ENCODE measurements at places on chromosomes 7 and 10. TPM values are rescaled to one million over a fixed set of nuclear protein-coding genes. Genes with fewer than 3 reads are reported as not detected.

- H3K27me3 ChIP-seq, result no peaks in the 10 kb centered on the region
- no peak overlapping the region for H3K4me3 ChIP-seq
- peak; percentile 75 for DNase-seq
- H3K4me1 ChIP-seq, result peaks cover 11% of the 10 kb centered on the region
These were observed 5.4 kb downstream of the LRWD1 start for GRCh38 chr7:102469972-102470825.

GRCh38 chr7:5869691-5870090 is 10.9 kb upstream of the OCM start:
- no peaks in the 10 kb centered on the region for H3K27me3 ChIP-seq
- no peaks in the 10 kb centered on the region for H3K36me3 ChIP-seq
- no peaks in the 10 kb centered on the region for H3K4me1 ChIP-seq
- H3K4me3 ChIP-seq, result no peak overlapping the region
- no peak overlapping the region for H3K27ac ChIP-seq
- peak; percentile 11 for DNase-seq

GRCh38 chr10:119724593-119725516 is 995 bp upstream of the INPP5F start:
- peak overlapping the region; percentile 93 for H3K4me3 ChIP-seq
- peaks cover 50% of the 10 kb centered on the region for H3K4me1 ChIP-seq
- peak overlapping the region; percentile 94 for H3K27ac ChIP-seq
- no peaks in the 10 kb centered on the region for H3K27me3 ChIP-seq

DNA sequence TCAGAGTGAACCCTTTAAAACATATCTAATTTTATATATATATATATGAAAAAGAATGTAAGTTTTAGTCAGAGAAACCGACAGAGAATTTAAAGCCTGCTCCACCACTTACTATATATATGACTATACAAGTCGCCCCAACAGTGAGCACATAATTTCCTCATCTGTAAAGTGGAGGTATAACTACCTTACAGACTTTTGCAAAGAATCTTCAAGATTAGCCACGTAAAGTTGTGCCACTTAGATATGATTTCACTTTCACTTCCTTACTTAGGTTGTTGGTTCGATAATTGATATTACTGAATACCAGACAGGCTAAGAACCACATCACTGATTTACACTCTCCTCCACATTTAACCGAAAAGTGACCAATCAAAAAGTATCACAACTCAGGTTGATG is 94.7 kb downstream of the PDE1C start:
- DNase-seq, result no peak
- no peaks in the 10 kb centered on the region for H3K27me3 ChIP-seq
- no peak overlapping the region for H3K27ac ChIP-seq
- H3K4me1 ChIP-seq, result no peaks in the 10 kb centered on the region

GRCh38 chr7:15715435-15715834 is 29.0 kb upstream of the MEOX2 start:
- no peak overlapping the region for H3K4me3 ChIP-seq
- H3K36me3 ChIP-seq, result no peaks in the 10 kb centered on the region
- H3K4me1 ChIP-seq, result no peaks in the 10 kb centered on the region
- DNase-seq, result no peak
- H3K27ac ChIP-seq, result no peak overlapping the region
- no peaks in the 10 kb centered on the region for H3K27me3 ChIP-seq

DNA sequence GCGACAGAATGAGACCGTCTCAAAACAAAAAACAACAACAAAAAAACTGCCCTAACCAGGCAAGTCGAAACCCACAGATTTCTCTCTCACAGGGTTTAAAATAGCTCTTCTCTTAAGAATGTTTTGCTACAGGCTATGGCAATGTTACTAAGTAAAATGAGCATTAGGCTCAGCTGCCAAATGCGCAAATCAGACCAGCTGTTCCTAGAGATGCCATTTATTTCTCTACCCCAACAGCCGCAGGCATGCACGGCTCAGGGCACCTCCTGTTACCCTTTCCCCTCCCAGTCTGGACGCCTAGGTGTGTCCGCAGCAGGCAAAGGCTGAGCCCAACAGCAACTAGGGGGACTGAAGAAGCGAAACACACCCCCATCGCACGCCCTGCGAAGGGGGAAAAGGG is 168.3 kb upstream of the MBL2 start:
- H3K4me3 ChIP-seq, result no peak overlapping the region
- H3K27ac ChIP-seq, result no peak overlapping the region
- no peak for DNase-seq
- no peaks in the 10 kb centered on the region for H3K4me1 ChIP-seq
- H3K36me3 ChIP-seq, result no peaks in the 10 kb centered on the region
- no peaks in the 10 kb centered on the region for H3K27me3 ChIP-seq

- H3K4me3 ChIP-seq, result no peak overlapping the region
- peaks cover 23% of the 10 kb centered on the region for H3K36me3 ChIP-seq
- H3K27me3 ChIP-seq, result no peaks in the 10 kb centered on the region
- no peak for DNase-seq
- H3K4me1 ChIP-seq, result no peaks in the 10 kb centered on the region
These were observed 13.1 kb downstream of the BLVRA start for GRCh38 chr7:43771573-43771972.

- H3K27ac ChIP-seq, result no peak overlapping the region
- no peaks in the 10 kb centered on the region for H3K27me3 ChIP-seq
- H3K36me3 ChIP-seq, result no peaks in the 10 kb centered on the region
- H3K4me1 ChIP-seq, result peaks cover 37% of the 10 kb centered on the region
- H3K4me3 ChIP-seq, result no peak overlapping the region
These were observed 40.2 kb downstream of the ARHGAP12 start for GRCh38 chr10:31888442-31888841.

DNA sequence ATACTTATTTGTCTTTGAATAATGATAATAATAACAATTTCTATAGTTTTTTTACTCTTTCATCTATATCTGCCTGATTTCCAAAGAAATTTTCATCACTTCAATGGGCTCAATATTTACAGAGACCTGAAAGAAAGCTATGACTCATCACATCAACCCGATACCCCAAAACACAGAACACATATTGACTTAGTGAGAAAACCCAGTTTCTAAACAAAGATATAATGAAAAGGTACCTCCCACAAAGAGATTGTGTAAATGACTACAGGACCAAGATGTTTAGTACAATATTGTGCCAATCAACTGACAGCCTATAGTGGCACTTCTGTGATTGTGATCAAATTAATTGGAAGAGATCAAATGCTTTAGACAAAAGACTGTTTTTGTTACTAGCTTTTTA is 133.9 kb downstream of the PCDH15 start:
- H3K27ac ChIP-seq, result no peak overlapping the region
- no peaks in the 10 kb centered on the region for H3K4me1 ChIP-seq
- no peak for DNase-seq
- H3K36me3 ChIP-seq, result no peaks in the 10 kb centered on the region

- H3K36me3 ChIP-seq, result no peaks in the 10 kb centered on the region
These were observed 38.8 kb upstream of the ANTXRL start for GRCh38 chr10:46247808-46248569.

GRCh38 chr10:69124563-69125268 is 738 bp downstream of the VPS26A start:
- peaks cover 17% of the 10 kb centered on the region for H3K4me1 ChIP-seq
- no peaks in the 10 kb centered on the region for H3K36me3 ChIP-seq
- H3K27me3 ChIP-seq, result no peaks in the 10 kb centered on the region
- H3K27ac ChIP-seq, result peak overlapping the region; percentile 99

DNA sequence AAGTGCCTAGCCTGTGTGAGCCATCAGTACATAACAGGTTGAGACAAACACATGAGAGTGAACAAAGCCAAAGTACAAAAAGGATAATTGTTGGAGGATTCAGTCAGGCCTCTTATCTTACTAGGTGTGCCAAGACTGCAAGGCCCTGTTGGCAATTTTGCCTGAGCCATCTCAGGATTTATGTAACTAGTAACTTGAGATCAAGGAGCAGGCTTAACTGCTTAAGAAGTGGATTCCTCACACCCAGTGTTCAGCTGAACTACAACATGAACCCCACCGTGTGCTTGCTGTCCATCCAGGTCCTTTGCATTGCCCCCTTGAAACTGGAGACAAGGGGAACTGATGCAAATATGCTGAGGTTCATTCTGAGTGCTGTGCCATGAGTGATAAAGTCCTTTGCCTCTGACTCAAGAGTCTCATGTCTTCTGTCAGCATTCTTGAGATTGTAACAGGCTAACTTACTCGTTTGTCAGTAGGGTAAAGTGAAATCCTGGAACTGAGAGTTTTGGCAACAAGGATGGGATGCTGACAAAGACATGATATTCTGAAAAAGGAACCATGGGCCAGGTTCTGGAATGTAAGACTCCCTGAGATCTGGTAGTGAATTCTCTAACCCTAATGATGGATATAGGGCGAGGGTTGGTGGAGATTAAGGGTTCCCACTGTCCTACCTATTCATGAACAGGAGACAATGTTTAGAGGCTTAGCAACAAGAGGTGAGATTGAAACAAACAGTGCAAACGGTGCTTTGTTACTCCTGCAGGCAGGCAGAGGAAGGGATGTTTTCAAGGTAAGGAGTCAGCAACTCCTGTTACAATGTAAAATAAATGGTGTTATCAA is 44.1 kb upstream of the GATAD1 start:
- no peak for DNase-seq
- no peak overlapping the region for H3K4me3 ChIP-seq
- H3K27me3 ChIP-seq, result no peaks in the 10 kb centered on the region
- H3K27ac ChIP-seq, result no peak overlapping the region
- H3K4me1 ChIP-seq, result peaks cover 7% of the 10 kb centered on the region
- H3K36me3 ChIP-seq, result peaks cover 14% of the 10 kb centered on the region

GRCh38 chr7:127976056-127976737 is 55.0 kb downstream of the LRRC4 start:
- no peaks in the 10 kb centered on the region for H3K4me1 ChIP-seq
- no peaks in the 10 kb centered on the region for H3K27me3 ChIP-seq
- no peaks in the 10 kb centered on the region for H3K36me3 ChIP-seq
- no peak for DNase-seq
- H3K4me3 ChIP-seq, result no peak overlapping the region

DNA sequence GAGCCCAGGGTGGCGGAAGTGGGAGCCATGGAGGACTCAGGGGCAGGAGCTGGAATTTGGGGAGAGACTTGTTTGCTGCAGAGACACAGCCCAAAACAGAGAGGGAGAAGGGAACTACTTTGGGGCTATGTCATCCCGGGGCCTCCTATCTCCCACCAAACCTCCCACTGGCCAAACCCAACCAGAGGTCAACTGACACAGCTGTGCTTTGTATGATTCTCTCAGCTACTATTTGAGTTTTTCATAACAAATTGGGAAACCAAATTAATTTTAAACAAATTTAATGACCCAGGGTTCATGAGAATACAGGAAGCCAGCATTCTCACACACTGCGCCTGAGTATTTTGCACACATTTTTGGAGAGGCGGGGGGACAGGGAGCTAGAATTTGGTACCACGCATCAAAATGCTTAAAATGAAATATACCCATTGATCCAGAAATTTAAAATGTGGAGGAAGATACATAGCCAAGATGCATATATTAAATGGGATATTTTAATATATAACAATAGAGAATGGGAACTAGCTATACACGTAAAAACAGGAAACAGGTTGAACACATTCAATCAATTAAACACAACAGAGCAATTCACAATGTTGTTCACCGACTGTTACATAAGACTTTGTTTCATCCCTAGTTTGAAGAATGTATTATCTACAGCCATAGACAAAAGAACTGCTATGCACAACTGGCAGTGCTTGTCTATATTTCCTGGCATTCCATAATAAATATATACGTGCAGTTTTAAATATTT is 105.3 kb downstream of the PARD3 start:
- no peaks in the 10 kb centered on the region for H3K36me3 ChIP-seq
- H3K4me3 ChIP-seq, result no peak overlapping the region
- H3K27ac ChIP-seq, result no peak overlapping the region
- no peaks in the 10 kb centered on the region for H3K27me3 ChIP-seq
- no peak for DNase-seq

DNA sequence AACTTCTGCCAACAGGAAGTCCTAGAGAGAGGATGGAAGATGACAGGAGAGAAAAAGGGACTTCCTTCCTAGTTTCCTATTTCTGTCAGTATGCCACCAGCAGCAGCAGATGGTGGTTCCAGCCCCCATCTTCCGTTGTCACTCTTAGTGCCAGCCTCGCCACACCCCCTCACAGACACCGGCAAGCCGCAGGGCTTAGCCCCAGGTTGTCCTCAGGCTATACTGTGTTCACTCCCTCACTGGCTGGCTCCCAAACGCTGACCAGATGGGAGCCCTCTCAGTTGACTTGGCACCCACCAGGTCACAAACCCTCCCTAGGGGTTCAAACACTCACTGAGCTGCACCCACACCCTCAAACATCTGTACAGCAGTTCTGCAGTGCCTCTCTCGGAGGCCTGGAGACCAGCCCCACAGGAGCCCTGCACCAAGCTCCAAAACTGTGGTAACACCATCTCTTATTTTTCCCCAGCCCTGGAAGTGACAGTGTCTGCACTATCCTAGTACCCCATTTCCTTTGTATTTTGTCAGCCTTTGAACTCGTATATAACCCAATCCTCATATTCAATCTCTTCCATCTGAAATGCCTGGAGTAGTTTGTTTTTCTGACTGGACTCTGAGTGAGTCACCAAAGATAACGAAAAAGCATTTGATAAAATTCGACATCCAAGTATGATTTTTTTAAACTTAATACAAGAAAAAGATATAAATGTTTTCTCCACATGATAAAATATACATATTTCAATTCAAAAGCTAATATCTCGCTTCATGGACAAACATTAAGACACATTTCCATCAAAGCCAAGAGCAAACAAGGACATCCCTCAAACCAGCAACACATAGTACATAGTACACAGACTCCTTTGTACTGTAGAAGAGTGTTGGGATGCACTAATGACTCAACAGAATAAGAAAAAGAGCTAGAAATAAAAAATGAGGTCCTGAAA is 34.5 kb downstream of the SMURF1 start:
- H3K4me1 ChIP-seq, result peaks cover 68% of the 10 kb centered on the region
- H3K4me3 ChIP-seq, result no peak overlapping the region
- H3K27ac ChIP-seq, result peak overlapping the region; percentile 55
- no peaks in the 10 kb centered on the region for H3K36me3 ChIP-seq
- DNase-seq, result no peak

- no peak overlapping the region for H3K27ac ChIP-seq
- peaks cover 6% of the 10 kb centered on the region for H3K4me1 ChIP-seq
- DNase-seq, result no peak
- H3K27me3 ChIP-seq, result no peaks in the 10 kb centered on the region
- H3K4me3 ChIP-seq, result no peak overlapping the region
These were observed 104.9 kb downstream of the ADK start for GRCh38 chr10:74255888-74256357.

The ANKRD1 gene
- total RNA-seq, result not detected

The C10orf62 gene
- not detected for total RNA-seq

The LIPM gene
- total RNA-seq, result not detected

The SPDYE16 gene
- total RNA-seq, result 0.73 TPM

The PVRIG gene
- 21.9 TPM for total RNA-seq

The INTS15 gene
- total RNA-seq, result 31.9 TPM

The ARMH3 gene
- 37.4 TPM for total RNA-seq

The TAF3 gene
- 9.4 TPM for total RNA-seq
